Heart right ventricle (tissue), 16 donors: ENCODE measurements at places on chromosomes 13 and 19. TPM values are rescaled to one million over a fixed set of nuclear protein-coding genes. Genes with fewer than 3 reads are reported as not detected.

DNA sequence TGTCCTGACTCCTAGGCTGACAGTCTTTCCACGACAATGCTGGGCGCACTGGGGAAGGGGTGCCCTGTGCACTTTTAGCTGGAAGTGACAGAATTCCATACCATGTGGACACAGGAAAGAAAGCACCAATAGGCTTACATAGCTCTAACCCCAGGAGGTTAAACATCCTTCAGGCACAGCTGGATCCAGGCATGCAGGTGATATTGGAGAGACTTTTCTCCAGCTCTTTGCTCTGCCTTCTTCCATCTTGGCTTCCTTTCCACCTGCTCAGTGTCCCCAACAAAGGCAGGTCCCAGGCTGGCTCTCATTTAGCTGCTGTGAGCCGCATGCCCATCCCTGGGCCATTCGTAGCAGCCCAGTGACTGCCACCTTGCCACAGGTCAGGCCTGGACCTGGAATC lies 61.1 kb upstream of the LDLR start:
- DNase-seq: no peak

DNA sequence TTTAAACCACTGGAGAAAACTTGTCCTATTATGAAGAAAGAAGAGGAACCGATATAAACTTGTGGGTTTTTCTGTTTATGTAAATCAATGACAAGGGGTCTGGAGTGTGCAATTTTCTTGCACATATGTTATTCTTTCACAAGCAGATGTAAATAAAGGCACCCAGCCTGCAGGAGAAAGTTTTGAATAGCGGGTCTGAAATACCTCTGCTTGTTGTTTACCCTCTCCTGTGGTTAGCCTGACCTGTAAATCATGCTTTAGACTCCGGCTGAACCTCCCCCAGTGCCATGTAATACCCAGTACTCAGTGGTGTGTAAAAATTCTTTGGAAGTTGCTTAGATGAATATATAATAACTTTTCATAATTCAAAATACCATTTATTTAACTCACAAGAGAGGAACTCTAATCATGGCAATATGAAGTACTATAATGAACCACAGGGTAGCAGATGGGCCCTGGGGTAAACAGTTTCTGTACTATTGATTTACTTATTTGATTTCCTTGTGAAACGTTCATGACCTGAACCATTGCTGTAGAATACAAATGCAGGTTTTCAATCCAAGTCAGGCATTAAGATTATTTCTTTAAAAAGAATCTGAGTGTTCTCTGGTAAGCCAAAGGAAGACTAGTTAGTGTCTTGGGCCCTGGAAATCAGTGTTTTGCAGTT lies 245.1 kb downstream of the LMO7 start:
- DNase-seq: no peak

Gene TPTE2
- not detected for total RNA-seq

Gene N4BP2L1
- total RNA-seq: 3.9 TPM

Gene MYO9B
- 36.7 TPM for total RNA-seq

Gene MBD3L5
- total RNA-seq: not detected

DNA sequence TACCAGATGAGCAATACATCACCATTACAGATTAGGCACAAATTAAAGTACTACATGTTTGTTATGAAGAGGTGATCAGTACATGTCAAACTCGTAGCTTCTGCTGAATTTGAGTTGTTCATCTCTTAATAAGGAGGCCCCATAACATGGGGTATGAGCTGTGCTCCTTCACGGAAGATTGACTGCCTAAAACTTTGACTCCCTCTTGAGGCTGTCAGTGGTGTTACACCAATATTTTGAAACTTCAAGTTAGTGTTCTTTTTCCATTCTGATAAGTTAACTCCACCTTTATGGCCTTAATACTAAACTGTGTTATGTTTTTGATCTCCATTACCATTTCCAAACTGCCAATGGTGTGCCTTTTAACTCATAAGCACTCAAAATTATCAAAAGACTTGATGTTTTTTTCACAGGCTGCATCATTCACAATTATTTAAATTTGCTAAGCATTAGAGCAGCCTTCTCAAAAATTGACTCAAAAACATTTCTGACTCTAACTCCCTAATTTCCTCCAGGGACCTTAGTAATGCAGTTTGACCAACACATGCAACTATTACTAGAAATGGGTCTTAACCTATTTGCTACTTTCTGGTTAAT lies 1591.5 kb downstream of the PCDH9 start:
- DNase-seq: no peak

DNA sequence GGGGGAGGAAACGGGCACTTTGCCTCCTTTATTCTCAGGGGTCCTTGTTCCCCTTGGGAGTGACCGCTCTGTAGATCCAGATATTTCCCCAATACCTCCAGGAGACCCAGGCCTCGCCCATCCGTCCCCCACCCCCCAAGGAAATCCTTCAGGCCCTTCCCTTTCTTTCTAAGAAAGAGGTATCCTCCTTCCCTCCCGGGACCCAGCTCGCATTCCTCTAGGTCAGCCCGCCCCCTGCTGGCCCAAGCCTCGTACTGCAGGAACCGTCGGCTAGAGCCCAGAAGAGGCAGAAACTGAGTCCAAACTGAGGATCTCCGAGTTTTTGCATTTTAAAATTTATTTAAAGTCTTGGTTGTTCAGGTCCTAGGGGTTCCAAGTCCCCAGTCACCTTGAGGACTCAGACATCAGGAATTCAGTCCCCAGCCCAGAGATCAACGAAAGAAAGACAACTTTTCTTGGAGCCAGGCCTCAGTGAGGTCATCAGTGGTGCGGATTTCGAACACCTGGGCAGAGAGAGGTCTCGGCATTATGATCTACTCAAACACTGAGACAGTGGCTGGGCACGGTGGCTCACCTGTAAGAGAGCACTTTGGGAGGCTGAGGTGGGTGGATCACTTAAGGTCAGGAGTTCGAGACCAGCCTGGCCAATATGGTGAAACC lies 7.5 kb upstream of the LRFN1 start:
- peak; percentile 85 for DNase-seq

Gene SPIB
- 0.20 TPM for total RNA-seq

Gene LGALS14
- not detected for total RNA-seq

DNA sequence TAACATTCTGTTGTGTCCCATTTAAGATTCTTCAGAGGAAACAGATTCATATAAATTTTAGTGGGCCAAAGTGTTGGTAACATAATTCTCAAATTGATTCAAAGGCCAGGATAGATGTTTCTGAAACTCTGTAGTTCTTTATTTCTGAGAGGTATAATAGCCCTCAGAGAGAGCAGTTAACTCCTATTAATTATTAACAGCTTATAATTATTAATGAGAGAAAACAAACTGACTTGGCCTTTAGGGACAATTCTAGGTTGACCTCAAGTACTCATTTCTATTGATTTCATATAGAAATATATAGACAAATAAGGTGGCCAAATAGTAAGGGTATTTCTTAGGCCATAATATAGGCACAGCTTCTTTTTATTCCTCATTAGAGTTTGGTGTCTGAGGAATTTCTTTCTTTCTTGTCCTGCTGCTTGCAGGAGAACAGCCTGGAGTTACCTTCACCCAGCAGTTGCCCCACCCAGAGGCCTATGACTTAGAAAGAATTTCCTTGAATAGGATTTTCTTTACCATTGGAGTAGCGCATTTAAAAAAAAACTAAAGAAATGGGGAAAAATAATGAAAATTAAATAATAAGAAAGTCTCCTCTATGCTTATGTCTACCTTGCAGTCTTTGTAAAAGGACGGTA lies 1430.1 kb upstream of the SPRY2 start:
- no peak for DNase-seq

DNA sequence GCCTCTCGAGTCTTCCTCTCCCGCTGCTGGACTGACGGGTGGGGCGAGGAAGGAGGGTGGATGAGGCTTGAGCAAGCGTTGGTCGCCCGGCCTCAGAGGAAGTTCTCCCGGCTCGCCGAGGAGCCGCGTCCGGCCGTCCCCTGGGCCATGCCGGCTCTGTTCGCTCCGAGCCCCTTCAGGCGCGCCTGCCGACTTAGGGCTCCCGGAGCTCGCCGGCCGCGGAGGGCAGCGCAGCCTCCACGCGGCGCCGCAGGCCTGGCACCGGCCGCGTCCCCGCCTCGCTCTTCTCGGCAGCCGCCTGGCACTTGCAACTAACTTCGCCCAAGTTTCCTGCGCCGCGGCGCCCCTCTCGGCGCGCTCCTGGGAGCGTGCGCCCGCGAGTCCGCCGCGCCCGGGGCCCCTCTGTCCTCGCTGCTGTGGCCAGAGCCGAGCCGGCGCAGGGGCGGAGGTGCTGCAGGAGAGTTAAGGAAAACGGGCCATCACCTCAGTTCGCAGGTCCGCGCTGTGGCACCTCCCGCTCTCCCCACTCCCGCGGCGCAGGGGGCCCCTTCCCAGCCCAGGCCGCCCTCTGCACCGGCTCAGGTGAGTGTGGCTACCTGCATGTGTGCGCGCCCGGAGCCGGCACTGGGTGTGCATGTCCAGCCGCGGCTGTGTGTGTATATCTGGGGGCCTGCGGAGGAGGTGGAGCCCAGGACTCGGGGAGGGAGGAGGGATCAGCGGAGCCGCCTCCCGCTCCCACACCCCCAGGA lies 641 bp upstream of the SOX21 start:
- no peak for DNase-seq

DNA sequence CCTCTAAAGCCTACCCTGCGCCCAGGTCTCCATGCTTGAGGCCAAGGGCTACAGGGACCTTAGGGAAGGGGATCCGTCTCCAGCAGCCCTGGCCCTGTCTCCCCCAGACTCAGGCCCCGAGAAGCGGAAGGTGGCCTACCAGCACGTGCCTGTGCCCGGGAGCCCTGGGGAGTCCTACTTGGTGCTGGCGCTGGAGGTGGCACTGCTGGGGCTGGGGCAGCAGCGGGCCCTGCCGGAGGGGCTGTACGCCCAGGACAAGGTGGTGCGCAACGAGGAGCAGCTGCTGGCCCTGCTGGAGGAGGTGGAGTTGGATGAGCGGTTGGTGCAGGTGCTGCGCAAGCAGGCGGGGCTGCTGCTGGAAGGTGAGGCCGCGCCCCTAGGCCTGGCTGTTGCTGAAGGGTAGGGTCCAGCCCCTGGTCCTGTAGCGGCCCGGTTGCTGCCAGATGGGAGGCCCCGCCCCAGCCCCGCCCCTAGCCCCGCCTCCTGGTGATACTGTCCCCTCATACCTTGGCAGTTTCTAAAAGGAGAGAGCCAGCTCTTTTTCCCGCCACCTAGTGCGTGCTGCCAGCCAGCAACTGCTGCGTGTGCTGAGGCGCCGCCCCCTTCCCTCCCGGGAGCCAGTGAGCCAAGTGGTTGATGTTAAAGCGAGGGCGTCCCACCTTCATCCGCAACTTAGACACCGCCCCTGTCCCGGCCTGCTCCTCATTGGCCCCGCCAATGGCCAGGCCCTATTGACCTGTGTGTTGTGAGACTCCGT lies 22.6 kb downstream of the ZSWIM4 start:
- no peak for DNase-seq

- no peak for DNase-seq
Observed at GRCh38 chr13:33213024-33213768, 72.4 kb downstream of the STARD13 start.

DNA sequence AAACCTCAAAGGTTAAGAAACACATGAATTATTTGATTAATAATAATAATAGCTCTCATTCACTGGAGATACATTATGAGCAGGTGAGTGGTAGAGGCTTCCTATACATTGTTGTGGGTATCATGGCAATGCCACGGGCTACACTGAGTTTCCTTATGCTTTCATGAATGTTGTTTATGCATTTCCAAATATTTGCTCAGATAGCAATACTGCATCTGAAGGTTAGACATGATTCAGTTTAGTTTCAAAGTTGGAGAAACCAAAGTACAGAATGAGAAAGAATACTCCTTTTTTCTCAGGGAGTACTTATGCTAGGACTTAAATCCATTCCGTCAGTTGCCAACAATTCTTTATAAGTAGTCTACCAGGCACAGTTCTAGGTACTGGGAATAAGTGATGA lies 108.5 kb downstream of the FRY start:
- no peak for DNase-seq

DNA sequence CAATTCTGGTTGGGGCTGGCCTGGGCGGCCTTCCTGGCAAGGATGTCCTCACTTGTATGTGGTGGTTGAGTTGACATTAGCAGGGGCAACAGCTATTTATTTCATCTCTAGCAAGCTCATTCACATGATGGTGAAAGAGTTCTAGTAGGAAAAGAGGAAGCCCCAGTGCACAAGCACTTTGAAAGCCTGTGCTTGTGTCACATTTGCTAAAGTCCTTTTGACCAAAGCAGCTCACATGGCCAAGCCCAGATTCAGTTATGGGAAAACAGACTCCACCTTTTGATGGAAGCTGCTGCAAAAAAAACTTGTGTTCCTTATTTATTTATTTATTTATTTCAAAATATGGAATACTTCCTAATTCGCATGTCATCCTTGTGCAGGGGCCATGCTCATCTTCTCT lies 17.2 kb downstream of the GTF2F2 start:
- DNase-seq: no peak

GRCh38 chr19:18657590-18658365 lies 20.9 kb downstream of the KLHL26 start:
- DNase-seq: peak; percentile 77

DNA sequence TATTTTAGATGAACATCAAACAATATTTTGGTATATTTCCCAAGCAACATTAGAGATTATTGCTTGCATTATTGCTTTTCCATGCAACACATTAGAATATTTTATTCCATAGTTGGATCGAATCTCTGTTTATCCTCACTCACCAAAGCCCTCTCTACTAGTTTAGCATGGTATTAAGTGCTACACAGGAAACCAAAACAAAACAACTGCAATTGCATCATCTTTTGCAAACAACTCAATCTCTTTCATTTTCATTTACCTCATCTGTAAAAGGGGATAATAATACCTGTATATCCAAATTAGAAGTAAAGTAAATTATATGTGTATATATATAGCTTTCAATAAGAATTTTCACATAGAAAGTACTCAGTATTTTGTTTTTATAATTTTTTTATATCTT lies 147.8 kb upstream of the PCDH9 start:
- no peak for DNase-seq

Gene OR4F17
- not detected for total RNA-seq

GRCh38 chr13:40969169-40969901 lies 49.8 kb downstream of the ELF1 start:
- no peak for DNase-seq

Gene ZNF253
- total RNA-seq: 7.0 TPM

DNA sequence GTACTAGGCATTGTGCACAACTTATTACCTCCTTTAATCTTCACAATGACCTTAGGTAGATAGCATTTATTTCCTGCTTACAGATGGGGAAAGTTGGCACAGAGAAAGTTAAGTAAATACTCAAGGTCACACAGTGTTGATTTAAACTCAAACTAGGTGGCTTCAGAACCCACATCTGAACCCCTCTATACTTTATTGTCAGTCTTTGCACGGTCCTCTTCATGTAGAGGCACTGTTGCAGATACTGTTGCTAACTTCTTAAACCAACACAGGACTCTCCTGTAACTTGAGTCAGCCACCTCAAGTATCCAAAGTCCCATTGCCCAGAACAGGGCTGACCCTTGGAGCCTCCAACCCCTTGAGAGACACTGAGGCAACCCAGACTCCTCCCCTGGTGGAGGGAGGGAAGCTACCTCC lies 48.8 kb downstream of the FRY start:
- no peak for DNase-seq

DNA sequence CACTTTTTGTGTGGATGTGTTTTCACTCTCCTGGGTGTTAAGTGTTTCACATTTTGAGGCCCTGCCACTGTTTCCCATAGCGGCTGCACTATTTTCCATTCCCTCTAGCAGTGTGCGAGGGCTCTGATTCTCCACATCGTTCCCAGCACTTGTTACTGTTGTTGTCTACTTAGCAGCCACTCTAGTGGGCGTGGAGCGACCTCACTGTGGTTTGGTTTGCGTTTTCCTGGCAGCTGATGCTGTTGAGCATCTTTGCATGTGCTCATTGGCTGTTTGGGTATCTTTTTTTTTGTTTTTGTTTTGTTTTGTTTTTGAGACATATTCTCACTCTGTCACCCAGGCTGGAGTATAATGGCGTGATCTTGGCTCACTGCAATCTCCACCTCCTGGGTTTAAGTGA lies 14.4 kb downstream of the NAXD start:
- no peak for DNase-seq

- peak; percentile 65 for DNase-seq
Observed at GRCh38 chr19:18967358-18968146, 26.5 kb upstream of the HOMER3 start.
